ENCODE measurements at places on chromosomes 3 and 15. TPM values are rescaled to one million over a fixed set of nuclear protein-coding genes. Genes with fewer than 3 reads are reported as not detected.

Gene MESP2
- 0.40 TPM for total RNA-seq

Gene TNNC1
- 0.88 TPM for total RNA-seq

Gene LRRK1
- 14.2 TPM for total RNA-seq

Gene TRIM42
- total RNA-seq = not detected

Gene CASR
- total RNA-seq = not detected

Gene CHRD
- total RNA-seq = 0.84 TPM

Gene LRRIQ4
- total RNA-seq = not detected

Gene NPAP1
- not detected for total RNA-seq

Gene SGO1
- 5.4 TPM for total RNA-seq

Gene COL7A1
- total RNA-seq = 86.4 TPM

Gene STRIT1
- total RNA-seq = not detected

Gene TGM4
- not detected for total RNA-seq

Gene EIF4E3
- total RNA-seq = 15.7 TPM

Gene CSPG4
- 1.9 TPM for total RNA-seq

Gene TMEM40
- 237 TPM for total RNA-seq

Gene LRTM1
- total RNA-seq = not detected

Gene HYAL2
- total RNA-seq = 30.7 TPM

Gene PIF1
- 6.3 TPM for total RNA-seq

Gene MCTP2
- total RNA-seq = 14.6 TPM

Gene ALG3
- 28.9 TPM for total RNA-seq

Gene EPHA6
- 1.1 TPM for total RNA-seq

Gene SLC12A1
- not detected for total RNA-seq

Gene SCN11A
- 0.04 TPM for total RNA-seq

Gene LRRC2
- total RNA-seq = 0.28 TPM

Gene OXNAD1
- 11.0 TPM for total RNA-seq

Gene EHHADH
- total RNA-seq = 10.6 TPM

Gene SLC7A14
- total RNA-seq = not detected

Gene NTRK3
- 1.00 TPM for total RNA-seq

Gene TGM5
- total RNA-seq = 13.5 TPM

Gene MEX3B
- total RNA-seq = 0.48 TPM
